HFFc6 (cell line): ENCODE measurements at places on chromosomes 3 and 15. TPM values are rescaled to one million over a fixed set of nuclear protein-coding genes. Genes with fewer than 3 reads are reported as not detected.

NR1I2 gene
- total RNA-seq = not detected in 3 replicates

IL17RC gene
- 25.7 and 28.9 TPM in 2 replicates for total RNA-seq

GRCh38 chr3:420584-420983 lies 224.0 kb downstream of the CHL1 start:
- no peaks in the 10 kb centered on the region for H3K27me3 ChIP-seq
- no peaks in the 10 kb centered on the region for H3K36me3 ChIP-seq
- DNase-seq = no peak
- H3K27ac ChIP-seq = no peak overlapping the region
- H3K4me3 ChIP-seq = no peak overlapping the region

DCLK3 gene
- total RNA-seq = not detected in 3 replicates

GRCh38 chr3:53880396-53881345 lies 1.3 kb downstream of the ACTR8 start:
- H3K27me3 ChIP-seq = no peaks in the 10 kb centered on the region
- peaks cover 22% of the 10 kb centered on the region for H3K4me1 ChIP-seq
- peaks cover 35% of the 10 kb centered on the region for H3K36me3 ChIP-seq
- peak overlapping the region; percentile 97 for H3K4me3 ChIP-seq
- peak; percentile 17 for DNase-seq
